LNCaP clone FGC (cell line): ENCODE measurements at places on chromosomes 12 and 14.

DNA sequence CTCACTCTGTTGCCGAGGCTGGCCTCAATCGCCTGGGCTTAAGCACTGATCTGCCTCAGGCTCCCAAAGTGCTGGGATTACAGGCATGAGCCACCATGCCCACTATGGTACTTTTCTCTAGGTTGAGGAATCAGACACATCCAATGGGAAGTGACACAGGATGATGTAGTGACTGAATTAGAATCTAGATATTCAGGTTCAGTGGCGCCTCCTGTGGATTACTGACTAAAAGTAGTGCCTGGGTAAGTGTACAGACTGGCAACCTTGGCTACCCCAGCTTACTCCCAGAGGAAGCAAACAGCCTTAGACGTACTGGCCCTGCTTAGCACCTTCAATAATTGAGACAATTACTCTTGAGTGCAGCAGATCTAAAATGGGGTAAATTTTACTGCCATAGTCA, 22.8 kb downstream of the GALNT8 start:
- DNase-seq = no peak

DNA sequence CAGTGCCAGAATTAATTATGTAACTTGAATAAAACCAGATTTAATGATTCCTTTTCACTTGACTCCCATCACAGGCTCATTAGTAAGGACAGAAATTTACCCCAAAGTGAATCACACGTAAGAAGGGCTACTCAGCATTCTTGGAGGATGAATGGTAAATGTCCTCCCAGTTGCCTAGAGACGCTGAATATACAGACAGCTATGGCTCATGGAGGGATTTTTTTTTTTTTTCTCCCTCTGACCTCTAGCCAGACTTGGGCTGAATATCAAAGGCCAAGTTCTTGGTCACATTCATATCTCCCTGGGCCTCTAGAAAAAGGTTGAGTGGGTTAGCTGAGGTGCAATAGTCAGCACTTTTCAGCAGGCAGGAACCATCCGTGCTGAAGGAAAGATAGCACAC, 77.5 kb downstream of the PHLDA1 start:
- no peak for DNase-seq

GRCh38 chr12:56916296-56916995, 17.8 kb downstream of the SDR9C7 start:
- DNase-seq = no peak

DNA sequence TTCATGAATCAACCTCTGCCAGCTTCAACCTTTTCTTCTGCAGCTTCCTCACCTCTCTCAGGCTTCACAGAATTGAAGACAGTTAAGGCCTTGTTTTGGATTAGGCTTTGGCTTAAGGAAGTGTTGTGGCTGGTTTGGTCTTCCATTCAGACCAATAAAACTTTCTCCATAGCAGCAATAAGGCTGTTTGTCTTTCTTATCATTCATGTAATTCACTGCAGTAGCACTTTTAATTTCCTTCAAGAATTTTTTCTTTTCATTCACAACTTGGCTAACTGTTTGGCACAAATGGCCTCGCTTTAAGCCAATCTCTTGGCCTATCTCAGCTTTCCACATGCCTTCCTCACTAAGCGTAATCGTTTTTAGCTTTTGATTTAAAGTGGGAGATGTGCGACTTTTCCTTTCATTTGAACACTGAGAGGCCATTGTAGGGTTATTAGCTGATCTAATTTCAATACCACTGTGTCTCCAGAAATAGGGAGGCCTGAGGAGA, 229.5 kb downstream of the IPO8 start:
- DNase-seq = no peak

DNA sequence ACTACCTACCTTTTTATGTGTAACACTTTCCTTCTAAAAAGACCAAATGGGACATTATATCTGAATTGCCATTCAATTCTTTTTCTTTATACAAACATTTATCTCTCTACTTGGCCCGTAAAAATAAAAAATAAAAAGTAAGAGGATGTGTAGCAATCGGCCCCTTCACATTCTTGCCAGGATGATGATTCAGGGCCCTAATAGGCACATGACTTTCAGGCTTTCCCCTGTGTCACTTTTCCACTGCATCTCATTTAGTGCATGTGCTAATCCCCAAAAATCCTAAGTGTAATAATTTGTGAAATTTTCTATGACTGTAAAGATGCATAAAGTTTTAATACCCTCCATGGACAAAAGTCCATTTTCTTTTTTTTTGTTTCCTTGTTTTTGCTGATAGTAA, 23.0 kb upstream of the ATP2B1 start:
- no peak for DNase-seq

DNA sequence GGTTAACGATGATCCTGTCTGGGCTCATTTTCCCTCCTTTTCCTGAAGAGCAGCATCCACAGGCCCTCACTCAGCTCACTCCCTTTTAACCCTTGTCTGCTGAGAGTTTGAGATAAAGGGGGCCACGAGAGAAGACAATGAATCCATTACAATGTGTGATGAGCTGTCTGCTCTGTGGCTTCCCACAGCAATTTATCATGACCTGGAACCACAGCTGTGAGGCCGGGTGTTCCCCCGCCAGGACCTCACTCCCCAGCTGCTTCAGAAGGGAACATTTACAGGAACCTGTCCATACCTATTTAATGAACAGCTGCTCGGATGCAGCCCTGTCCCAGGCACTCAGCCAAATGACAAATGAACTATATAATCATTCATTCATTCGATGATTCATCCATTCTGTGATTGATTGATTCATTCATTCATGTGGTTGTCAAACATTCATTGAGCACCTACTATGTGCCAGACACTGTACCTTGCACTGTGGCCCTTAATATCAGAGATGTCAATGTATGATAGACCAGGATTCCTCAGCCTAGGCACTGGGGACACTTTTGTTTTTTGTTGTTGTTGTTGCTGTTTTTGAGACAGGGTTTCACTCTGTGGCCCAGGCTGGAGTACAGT, 18.5 kb upstream of the P2RX7 start:
- DNase-seq = no peak

DNA sequence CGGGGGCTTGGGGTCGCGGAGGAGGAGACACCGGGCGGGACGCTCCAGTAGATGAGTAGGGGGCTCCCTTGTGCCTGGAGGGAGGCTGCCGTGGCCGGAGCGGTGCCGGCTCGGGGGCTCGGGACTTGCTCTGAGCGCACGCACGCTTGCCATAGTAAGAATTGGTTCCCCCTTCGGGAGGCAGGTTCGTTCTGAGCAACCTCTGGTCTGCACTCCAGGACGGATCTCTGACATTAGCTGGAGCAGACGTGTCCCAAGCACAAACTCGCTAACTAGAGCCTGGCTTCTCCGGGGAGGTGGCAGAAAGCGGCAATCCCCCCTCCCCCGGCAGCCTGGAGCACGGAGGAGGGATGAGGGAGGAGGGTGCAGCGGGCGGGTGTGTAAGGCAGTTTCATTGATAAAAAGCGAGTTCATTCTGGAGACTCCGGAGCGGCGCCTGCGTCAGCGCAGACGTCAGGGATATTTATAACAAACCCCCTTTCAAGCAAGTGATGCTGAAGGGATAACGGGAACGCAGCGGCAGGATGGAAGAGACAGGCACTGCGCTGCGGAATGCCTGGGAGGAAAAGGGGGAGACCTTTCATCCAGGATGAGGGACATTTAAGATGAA, 630 bp downstream of the FOS start:
- DNase-seq = no peak

DNA sequence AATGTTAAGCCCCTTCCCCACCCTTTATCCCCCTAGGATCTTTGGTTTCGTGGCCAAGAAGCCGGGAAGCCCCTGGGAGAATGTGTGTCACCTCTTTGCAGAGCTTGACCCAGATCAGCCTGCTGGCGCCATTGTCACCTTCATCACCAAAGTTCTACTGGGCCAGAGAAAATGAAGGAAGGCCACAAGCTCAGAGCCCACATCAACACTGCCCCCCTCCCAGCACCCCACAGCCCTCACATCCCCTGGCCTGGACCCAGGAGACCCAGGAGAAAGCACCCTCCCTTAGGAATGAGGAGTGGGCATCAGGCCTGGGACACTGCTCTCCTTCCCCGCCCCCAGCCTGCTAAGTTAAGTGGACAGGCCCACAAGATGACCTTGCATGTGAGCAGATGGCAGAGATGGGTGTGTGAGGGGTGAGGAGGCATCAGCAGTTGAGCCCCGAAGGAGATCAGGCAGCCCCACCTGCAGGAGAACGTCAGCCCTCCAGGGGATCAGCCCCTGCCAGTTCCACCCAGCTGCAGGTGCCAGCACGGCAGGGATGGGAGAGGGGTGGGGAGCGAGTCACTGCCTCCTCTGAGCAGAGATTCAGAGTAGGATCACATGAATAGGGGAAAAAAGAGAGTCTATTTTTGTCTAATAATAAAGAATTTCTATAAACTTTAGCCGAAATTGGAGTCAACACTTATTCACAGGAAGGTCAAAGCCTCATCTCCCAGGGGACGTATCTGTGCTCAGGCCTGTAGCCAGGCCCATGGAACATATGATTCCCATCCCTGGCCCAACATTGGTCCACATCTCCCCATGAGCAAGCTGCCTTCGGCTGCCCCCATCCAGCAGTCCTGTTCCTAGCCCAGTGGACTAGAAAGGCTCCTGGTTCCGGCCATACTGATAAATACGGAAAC, 14.1 kb downstream of the TNS2 start:
- DNase-seq = no peak

DNA sequence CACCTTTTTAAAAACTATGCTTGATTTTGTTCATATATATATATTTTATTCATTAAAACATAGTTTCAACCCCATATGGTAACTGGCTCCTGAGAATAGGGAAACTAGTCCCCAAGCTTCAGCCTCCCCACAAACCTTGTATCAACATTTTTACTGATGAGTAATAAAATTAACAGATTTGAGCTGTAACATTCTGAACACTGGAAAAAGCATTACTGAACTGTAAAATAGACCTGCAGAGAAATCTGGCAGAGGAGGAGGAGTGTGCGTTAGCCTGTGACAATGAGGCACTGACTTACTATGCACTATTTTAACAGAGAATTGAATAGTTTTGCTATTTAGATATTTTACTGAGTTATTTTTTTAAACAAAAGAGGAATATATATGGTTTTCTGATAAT, 43.1 kb downstream of the FRS2 start:
- no peak for DNase-seq

GRCh38 chr12:67772267-67773169, 124.0 kb downstream of the DYRK2 start:
- no peak for DNase-seq

DNA sequence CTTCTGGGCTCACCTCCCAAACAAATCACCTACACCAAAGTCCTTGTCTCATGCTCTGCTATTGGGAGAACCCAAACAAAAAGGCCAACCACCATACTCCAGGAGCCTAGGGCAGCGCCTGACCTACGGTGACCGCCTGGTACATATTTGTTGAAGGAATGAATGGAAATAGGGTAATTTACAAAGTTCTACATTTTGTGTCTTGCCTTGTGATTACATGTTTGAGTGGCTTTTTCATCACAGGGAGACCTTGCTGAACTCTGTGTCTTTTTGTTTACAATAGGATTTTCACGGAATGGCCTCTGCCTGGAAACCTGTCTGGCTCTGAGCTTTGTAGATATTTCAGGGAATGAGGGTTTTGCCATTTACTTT, 11.3 kb upstream of the PRIMA1 start:
- DNase-seq = no peak

- DNase-seq = no peak
Measured at GRCh38 chr12:91356405-91356804, 173.8 kb upstream of the DCN start.
